Activated naive CD4-positive, alpha-beta T cell treated with anti-CD3 and anti-CD28 coated beads, Interleukin-2, amount 50 U/mL, for 72 hours (primary cell): ENCODE measurements at places on chromosomes 5 and 9.

DNA sequence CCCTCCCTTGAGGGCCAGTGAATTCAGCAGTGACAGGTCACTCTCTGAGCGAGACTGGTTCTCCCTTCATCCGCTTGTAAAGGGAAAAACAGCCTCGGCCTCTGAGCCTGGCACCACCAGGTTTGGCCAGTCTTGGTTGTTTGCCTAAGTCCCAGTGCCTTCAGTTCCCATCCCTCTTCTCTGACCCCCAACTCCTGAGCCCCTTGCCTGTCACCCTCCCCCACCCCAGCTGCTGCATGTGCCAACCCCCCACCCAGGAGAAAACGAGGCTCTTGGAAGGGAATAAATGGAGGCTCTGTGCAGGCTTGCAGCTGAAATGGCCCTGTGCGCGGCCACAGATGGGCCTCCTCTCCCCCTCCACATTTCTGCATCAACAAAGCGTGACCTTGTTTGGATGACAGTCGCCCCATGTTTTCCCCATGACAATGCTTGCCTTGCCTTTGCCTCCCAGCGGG, 3.1 kb downstream of the URM1 start:
- no peak for DNase-seq

- no peak for DNase-seq
These were observed 465.0 kb downstream of the MTRR start for GRCh38 chr5:8333977-8334376.

DNA sequence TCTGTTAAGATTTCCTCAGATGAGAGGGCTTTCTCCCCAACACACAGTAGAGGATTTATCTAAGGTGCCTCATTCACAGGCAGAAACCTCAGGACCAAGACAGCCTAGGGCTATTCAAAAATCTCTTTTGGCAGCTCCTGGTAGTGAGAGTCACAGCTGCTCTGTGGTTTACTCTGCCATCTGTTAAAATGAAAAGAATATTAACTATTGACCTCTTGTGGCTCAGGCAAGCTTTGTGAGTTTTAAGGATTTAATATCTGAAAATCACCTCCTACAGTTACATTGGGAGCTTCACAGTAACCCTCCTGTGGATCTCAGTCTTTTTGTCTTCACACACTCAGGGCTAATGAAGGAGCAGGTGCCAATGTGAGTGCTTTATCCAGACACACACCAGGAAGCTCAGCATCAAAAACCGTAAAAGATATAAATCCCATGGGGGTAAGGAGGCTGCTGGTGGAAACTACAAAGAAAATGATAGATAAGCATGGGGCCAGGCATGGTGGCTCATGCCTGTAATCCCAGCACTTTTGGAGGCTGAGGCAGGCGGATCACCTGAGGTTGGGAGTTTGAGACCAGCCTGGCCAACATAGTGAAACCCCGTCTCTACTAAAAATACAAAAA, 29.7 kb downstream of the PPP1R2B start:
- DNase-seq: no peak

- no peak for DNase-seq
These were observed 80.7 kb downstream of the KCNIP1 start for GRCh38 chr5:170584450-170585058.

DNA sequence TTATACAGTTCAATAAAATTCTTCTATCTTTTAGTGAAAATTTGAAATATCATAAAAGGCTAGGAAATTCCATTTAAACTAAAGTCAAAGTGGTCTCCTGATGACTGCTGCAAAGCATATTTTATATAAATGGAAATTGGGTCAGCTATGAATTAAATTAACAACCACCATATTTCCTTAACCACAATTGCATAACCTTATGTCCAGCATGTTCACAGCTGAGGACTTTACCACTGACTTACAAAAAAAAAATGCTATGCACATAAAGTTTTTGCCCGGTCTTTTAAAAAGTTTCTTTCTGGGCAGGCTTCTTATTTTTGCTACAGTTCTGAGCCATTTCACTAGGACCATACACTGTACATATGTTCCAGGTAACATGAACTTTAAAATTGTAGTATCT, 208.6 kb upstream of the RGMB start:
- DNase-seq: no peak
